NCI-H1092 (cell line): ENCODE measurements at places on chromosomes 6 and 20.
A peak's percentile ranks its signal among the peaks of the same experiment; 100 is the strongest.

DNA sequence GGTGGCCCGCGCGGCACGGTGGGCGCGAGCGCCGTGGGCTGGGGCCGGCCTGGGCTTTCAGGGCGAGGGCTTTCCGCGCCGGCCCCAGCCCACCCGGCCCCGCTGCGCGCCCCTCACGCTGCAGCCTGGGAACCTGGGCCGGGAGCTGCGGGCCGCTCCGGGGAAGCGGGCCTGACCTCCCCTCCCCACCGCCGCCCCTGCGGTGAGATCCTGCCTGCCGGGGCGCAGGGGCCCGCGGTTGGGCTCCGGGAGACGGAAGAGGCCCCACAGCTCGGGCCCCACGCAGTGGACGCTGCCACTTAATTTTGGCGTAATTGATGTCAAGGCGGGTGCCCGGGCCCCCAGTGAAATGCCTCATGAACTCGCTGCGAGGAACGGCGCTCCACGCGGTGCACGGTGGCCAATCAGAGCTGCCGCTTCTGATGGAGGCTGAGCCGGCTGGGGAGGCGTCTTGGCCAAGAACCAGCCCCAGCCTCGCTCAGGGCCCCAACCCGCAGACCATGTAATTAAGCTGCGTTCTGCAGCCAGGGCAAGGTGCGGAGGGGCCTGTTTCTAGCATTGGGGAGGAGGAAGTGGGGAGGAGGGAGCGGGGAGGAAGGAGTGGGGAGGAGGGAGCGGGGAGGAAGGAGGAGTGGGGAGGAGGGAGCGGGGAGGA is 96.1 kb upstream of the BHLHE23 start:
- no peak for DNase-seq

GRCh38 chr6:90787446-90787845 is 200.6 kb upstream of the MAP3K7 start:
- DNase-seq = no peak

DNA sequence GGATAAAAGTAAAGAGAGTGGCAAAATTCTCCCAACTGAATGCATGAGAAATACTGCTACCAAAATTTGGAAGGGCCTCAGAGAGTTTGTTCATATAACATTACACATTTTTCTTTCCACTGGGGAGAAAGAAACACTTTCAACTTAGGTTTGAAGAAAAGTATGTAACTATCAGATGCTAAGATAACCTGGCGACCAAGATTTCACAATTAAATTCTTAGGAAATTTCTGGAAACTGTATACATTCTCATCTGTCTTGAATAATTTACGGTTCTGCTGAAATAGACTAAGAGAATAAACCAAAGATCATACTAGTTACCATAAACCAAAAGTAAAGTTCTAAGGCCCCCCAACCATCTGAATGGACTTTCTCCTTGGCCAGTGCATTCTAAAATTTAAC is 413.0 kb upstream of the RUNX2 start:
- DNase-seq = no peak

GRCh38 chr20:35883336-35883777 is 70.9 kb downstream of the SCAND1 start:
- DNase-seq = no peak

DNA sequence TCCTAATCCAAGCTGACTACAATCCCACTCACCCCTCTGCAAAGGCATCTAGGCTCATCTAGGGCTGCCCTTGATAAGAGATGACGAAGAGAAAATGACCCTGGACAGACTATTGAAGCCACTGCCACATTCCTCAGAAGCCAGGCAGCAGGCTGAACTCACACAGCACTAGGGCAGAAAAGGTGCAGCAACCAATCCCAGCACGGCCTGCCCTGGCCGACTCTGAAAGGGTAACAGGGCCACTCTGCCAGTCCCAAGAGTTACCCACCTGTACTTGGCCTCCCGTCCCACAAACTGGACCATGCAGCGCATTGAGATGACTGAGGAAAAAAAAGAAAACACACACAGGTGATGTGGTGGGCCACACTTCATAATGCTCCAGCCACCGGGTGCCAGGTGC is 9.1 kb downstream of the MTCH1 start:
- DNase-seq = no peak

- DNase-seq = peak; percentile 42
Observed at GRCh38 chr20:12570371-12570770, 438.4 kb upstream of the SPTLC3 start.

DNA sequence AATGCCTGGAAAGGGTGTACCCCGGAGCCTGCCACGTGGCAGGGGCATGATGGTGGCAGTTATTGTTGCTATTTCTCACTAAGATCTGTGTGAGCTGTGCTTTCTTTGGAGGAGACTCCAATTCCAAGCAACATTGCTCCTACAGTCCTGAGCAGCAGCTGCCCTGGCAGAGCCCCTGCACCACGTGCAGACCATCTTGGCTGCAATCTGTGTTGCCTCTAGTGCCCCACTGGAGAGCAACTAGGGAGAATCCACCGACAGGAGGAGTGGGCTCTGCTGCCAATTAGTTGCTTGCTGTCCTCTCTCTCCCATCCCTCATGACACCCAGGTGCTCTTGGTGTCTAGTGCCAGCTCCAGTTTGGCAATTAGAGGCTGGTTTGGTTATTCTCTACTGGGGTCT is 116.0 kb downstream of the PXDC1 start:
- no peak for DNase-seq

- no peak for DNase-seq
Observed at GRCh38 chr6:4125933-4126864, 9.2 kb downstream of the ECI2 start.

- no peak for DNase-seq
Observed at GRCh38 chr20:32160341-32160740, 47.2 kb downstream of the PLAGL2 start.

DNA sequence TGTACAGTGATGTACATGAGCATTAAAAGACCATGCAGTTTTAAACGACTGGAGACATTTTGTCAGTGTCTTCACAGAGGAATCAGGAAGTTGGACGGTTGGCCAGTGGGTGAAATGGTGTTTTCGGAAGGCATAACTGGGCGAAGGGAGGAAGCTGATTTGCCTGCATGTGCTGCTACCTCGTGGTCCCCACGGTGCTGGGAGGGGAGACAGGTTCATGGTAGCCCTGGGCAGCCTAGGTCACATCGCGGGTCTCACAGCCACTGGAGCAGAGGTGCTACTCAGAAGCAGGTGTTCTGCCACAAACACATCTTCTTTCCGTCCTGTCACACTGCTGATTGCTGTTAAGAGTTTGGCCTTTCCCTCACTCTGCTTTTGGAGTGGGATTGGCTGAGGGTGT is 35.2 kb downstream of the HIVEP1 start:
- no peak for DNase-seq

GRCh38 chr20:38158701-38159351 is 6.2 kb downstream of the TGM2 start:
- DNase-seq = no peak

- DNase-seq = no peak
Observed at GRCh38 chr6:158416883-158417759, 104.9 kb downstream of the TULP4 start.

- no peak for DNase-seq
Observed at GRCh38 chr6:15254070-15254975, 8.5 kb downstream of the JARID2 start.

DNA sequence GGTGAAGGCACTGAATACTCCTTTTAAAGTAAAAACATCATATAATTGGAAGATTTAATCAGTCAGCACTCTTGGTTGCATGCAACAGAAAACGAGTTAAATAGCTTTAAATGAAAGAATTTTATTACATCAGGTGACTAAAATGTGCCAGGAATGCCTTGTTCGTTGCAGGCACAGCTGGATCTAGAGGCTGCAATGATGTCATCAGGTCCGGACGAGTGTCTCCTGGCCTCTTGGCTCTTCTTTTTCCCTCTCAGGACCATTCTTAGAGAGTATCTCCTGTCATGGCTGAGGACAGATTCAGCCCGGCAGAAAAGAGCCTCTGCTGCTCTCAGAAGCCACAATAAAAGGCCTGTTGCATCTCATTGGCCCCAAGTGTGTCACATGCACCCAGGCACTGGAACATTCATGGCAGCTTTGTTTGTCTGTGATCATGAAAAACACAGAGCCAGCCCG is 510.7 kb upstream of the SULF2 start:
- no peak for DNase-seq

DNA sequence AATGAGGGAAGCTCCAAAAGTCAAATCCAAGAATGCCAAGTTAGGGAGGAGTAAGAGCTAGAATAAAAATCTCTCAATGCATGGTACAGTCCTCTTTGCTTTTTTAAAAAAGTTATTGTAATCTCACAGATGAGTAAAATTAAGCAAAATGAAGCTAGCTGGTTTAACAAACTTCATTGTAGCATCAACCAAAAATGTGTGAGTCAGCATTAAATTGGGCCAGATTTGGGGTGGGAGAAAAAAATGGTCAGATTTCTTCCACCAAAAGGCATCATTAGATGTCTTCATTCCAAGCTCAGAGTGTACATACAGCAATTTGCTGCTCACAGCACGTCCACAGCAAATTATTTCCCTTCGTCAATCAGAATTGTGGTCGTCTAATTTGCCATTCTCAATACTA is 441.5 kb upstream of the FLRT3 start:
- no peak for DNase-seq

GRCh38 chr6:129662406-129662766 is 47.6 kb downstream of the ARHGAP18 start:
- no peak for DNase-seq

GRCh38 chr6:170022291-170022722 is 268.6 kb downstream of the DLL1 start:
- no peak for DNase-seq

DNA sequence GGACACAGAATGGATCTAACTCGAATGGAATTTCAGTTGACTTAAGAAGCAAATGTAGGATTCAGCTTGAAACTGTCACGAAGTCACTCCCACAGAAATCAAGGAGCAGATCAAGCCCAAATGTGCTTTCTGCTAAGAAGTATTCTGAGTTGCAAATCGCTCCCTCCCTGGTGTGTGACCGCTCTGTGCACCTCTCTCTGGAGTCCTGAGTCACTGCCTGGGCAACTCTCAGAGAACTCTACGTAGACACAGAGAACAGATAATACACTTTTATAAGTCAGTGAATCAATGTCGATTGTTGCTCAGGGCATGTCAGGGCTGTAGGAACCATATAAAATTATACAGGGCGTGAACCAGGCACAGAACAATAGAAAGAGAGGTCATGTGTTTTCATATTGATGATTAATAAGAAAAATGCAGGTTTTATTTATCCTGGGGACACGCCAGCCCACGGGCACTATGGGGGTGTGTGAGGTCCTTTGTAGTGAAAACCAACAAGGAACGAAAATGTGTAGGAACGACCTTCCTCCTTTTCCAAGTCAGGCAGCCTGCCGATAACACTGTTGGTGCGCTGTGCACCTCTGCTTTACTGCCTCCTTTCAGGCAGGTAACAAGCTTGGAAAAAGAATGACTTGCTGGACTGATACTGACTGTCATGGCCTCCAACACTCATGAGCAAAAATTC is 248.1 kb upstream of the FOXQ1 start:
- DNase-seq = no peak

GRCh38 chr6:44245912-44246662 is 814 bp upstream of the HSP90AB1 start:
- peak; percentile 76 for DNase-seq

GRCh38 chr6:155645325-155645724 is 189.7 kb upstream of the NOX3 start:
- no peak for DNase-seq

- no peak for DNase-seq
Observed at GRCh38 chr20:38726804-38727606, 2.7 kb downstream of the SLC32A1 start.

GRCh38 chr6:98787961-98788360 is 46.4 kb upstream of the POU3F2 start:
- peak; percentile 53 for DNase-seq

- no peak for DNase-seq
Observed at GRCh38 chr6:117491916-117492315, 9.4 kb downstream of the DCBLD1 start.

DNA sequence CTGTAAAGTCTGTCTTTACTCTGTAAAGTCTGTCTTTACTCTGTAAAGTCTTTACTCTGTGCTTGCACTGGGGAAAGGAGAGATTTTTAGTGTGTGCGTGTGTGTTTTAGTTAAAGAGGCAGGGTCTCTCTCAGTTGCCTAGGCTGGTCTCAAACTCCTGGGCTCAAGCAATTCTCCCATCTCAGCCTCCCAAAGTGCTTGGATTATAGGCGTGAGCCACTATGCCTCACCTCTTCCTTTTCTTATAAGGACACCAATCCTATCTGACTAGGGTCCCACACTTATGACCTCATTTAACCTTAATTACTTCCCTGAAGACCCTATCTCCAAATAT is 93.8 kb downstream of the JPH2 start:
- no peak for DNase-seq

DNA sequence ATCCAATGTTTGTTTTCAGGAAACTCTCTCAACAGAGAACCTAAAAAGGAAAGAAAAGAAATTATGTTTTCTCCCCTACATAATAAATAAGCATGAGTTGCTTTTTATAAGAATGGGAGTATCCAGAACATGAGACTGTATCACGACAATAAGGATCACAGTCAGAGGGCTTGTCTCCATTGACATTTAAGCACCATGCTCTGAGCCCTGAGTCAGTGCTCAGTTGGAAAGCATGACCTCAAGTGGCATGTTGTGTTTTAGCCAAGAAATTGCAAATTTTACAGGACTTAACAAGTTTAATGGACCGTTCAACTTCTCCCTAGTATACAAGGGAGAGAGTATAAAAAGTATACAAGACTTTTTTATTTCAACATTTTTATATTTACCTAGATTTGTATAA is 431.6 kb downstream of the GJA1 start:
- DNase-seq = no peak

GRCh38 chr6:158253248-158253647 is 59.0 kb upstream of the TULP4 start:
- DNase-seq = no peak

- DNase-seq = peak; percentile 23
Observed at GRCh38 chr6:30730601-30731435, 10.7 kb downstream of the TUBB start.

DNA sequence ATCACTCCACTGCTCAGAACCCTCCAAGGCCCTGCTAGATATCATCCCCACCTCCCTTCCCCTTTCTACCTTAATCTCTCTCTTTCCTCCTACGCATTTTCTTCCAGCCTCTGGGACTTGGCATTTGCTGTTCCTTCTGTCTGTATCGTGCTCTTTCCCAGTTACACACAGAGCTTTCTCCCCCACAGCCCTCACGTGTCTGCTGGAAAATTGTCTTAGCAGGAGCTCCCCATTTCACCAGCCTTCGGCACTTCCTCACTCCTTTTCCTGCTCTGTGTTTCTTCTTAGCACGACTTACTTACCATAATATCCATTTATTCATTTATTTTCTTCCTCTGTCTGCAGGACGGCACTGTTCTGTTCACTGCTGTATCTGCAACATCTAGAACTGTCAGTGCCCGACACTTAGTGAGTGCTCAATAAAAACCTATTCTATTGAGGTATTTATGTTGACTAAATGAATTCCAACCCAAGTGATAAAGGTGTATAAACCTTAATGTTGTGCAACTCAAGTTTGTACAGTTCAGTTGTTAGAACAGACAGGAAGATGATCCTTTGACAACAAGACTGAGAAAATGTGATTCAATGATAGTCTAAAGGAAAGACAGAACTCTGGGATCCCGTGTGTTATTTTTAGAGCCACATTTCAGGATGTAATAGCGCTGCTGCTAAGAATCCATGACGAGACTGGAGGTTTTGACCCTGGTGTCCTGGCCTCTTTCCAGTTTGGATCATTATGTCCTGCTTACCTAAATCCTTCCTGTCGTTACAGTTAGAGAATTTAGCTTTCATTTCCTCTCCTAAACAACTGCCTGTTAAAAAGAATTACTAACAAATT is 170.1 kb upstream of the LAMP5 start:
- no peak for DNase-seq

GRCh38 chr6:74166849-74167248 is 470.8 kb downstream of the CD109 start:
- no peak for DNase-seq

- no peak for DNase-seq
Observed at GRCh38 chr20:23251779-23252178, 98.8 kb upstream of the NXT1 start.
